ENCODE measurements at places on chromosomes 12 and 14.

- DNase-seq = no peak
Measured at GRCh38 chr14:47715330-47715729, 39.9 kb upstream of the MDGA2 start.

GRCh38 chr14:54428527-54428926 is 12.6 kb downstream of the CNIH1 start:
- no peak for DNase-seq

GRCh38 chr14:30108975-30109700 is 181.5 kb upstream of the PRKD1 start:
- DNase-seq = no peak

DNA sequence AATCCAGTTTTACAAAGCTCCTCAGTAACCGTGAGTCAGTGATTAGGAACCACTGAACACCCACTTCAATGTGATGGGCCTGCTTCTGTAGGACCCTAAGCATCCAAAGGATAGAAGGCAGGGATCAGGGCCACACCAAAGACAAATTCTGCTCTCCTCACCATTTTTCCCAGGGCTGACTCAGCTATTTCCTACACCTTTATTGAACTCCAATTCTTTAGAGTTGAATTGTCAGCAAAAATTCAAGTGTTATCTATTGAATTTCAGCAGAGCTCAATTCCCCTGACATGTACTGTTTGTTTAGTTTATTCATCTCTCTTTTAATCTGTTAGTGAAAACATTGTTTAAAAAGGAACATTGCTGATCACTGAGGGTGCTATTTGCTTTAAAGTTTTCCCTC is 457.7 kb upstream of the TMPO start:
- no peak for DNase-seq

Measured in amygdala (tissue), 56 donors.